ENCODE measurements at places on chromosomes 6 and 20.
A peak's percentile ranks its signal among the peaks of the same experiment; 100 is the strongest.

DNA sequence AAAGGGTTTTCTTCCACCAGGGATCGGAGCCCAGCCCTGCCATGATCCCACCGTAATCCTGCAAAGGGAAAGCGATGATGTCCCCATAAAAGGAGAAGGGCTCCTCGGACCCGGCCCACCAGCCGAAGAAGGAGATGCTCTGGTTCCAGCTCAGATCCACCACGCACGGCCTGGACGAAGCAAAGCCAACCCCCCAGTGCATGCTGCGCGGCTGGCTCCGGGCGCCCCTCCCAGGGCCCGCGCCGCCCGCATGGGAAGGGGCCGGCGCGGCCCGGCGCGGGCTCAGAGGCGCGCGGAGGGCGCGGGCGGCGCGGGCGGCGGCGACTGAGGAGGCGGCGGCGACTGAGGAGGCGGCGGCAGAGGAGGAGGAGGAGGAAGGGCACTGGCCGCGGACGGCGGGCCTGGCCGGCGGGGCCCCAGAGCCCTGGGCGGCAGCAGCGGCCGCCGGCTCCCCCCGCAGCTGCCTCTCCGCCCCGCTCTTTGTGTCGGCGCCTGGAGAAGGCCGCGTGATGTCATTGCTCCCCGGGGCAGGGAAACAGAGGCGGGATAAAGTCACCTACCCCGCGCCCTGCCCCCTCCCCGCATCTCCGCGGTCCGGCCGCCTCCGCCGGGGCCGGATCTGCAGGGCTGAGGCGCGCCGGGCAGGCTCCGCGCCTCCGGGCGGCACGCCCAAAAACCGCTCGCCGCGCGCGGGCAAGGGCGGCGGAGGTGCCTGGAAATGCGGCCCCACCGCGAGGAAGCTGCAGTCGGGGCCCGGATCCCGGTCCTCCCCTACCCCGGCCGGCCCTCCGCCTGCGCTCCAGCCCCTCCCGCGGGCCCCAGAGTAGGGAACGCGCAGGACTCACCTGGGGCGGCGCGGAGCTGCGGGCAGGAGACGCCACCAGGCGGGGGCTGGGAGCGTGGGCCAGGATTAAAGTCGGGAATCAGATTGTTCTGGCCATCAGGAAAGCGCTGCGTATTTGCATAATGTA, at the start of gene FAXC:
TSS of gene FAXC (minus strand) at position 504 of the 971 bp plus-strand sequence. CDS start at position 202, 302 bp downstream.
- no peak for DNase-seq

GRCh38 chr6:6724539-6725467, 136.3 kb downstream of the LY86 start:
- peak; percentile 30 for DNase-seq

DNA sequence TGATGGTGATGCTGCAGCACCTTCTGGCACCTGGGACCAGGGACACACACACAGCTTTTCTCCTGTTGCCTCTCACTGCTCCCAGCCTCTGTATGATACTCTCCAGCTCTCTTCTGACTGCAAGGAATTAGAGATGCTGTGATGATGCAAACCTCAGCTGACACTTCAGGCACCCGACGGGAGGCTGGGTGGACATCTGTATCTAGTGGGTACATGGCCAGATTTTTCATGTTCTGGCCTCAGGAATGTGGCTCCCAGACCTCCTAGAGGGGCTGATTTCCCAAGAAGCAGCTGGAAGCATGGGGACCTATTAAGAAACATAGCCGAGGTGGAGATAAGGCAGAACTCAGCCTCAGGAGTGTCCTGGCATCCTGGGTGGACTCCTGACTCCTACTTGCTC, 6.8 kb upstream of the EPB41L1 start:
- DNase-seq = no peak

DNA sequence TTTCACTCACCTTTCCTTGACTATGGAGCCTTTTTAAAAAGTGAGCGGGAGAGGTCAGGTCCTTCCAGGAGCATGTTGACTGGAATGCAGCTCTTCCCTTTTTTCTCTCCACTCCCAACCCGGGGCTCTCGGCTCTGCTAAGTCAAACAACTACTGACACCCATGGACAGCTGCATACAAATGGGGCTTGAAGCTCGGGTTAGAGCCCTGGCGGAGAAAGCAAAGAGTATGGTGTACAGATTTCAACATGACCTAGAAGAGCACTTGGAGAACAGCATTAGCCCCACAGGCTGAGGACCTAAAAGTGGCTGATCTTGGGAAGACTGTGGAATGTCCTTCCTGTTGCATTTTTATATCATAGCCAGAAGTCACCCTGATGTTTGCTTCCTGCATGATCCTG, 162.0 kb upstream of the STMND1 start:
- DNase-seq = no peak

- DNase-seq = no peak
Measured at GRCh38 chr6:159059141-159059540, 14.3 kb upstream of the TAGAP start.

GRCh38 chr6:152379423-152379822, 257.7 kb downstream of the SYNE1 start:
- DNase-seq = no peak

DNA sequence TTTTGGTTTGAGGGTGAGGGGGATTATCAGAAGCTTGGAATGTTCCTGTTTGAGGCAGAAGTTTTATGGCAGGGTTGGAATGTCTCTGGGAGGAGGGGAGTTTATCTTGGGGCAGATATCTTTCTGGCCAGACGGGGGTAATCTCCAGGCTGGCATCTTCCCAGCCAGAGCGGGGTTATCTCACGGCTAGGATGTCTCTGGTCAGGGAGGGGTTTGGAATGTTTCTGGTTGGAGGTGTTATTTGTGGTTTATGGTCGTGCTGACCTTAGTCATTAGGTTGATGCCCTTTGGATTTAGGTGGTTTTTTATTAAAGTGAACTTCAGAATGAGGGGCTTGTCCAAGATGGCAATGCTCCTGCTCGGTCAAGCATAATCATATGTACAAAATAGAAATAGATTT, 14.8 kb downstream of the PGK2 start:
- DNase-seq = no peak

DNA sequence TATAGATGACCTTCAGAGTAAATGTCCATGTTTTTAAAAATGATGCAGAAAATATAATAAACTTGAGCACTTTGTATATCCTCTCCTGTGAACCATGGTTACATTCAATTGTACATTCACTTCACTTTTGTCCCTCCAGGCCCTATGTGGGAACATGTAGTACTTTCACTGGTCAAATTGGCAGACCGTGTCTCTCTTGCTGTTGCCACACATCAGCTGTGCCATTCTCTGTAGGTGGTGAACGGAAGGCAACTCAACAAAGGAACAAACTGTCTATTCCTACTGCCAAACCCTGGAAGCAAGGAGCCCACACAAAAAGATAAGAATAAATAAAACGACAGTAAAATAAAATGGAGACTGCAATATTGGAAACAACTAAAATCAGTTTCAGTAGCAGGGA, 2.0 kb downstream of the ROS1 start:
- no peak for DNase-seq

DNA sequence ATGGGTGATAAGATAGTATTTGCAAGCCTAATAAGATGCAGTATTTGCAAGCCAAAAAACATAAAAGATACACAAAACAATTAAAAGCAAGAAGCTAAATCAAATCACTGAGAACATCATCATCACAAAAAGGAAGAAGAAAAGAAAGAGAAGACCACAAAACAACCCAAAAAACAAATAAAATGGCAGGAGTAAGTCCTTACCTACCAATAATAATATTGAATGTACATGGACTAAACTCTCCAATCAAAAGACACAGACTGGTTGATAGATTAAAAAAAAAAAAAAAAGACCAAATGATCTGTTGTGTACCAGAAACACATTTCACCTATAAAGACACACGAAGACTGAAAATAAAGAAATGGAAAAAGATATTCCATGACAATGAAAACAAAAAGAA, 37.7 kb downstream of the ECHDC1 start:
- no peak for DNase-seq

DNA sequence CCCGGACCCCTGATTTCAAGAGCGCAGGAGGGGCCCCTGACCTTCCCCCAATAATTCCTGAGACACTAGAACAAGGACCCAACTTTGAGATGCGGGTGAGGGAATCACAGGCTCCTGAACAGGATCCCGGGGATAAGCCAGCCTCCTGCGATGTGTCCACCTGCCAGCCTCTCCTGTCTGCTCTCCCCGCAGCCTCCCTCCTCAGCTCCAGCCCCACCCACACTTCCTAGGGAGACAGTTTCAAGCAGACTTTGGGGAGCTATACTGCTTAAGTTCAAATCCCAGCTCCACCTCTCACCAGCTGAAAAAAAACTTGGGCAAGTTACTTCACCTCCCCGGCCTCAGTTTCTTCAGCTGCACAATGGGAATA, 50.8 kb downstream of the GRM4 start:
- DNase-seq = no peak

- DNase-seq = no peak
Measured at GRCh38 chr20:6626805-6627204, 140.7 kb upstream of the BMP2 start.

- DNase-seq = no peak
Measured at GRCh38 chr6:124819346-124819745, 142.9 kb upstream of the RNF217 start.

DNA sequence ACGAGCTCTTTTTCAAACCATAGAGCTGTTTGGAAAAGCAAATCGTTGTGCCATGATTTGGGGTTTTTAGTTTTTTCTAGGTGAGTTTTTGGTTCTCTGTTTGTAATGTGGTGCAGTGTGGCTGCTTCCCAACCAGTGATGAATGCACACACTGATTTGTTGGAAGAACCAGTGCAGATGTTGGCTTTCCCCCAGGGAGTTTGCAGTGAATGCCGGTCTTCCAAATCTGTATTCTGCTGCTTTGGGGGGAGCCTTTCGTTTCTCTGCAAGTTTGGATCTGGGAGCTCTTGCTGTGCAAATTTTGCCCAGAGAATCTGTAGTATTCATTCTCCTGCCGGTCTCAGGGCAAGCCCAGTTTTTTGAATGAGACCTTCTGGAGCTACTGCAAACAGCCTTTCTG, 14.5 kb downstream of the HECA start:
- DNase-seq = no peak

DNA sequence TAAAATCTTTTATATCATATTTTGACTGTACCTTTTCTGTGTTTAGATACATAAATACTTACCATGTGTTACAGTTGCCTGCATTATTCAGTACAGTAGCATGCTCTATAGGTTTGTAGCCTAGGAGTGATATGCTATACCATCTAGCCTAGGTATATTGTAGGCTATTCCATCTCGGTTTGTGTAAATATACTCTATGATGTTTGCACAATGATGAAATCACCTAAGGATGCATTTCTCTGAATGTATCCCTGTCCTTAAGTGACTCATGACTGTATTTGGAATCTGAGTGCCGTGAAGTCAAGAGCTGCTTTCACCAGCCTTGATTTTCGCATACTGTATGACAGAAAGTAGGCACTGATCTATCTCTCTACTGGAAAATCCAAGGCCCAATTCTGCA, 129.9 kb downstream of the UTRN start:
- no peak for DNase-seq

- no peak for DNase-seq
Measured at GRCh38 chr6:91088515-91088914, 501.6 kb upstream of the MAP3K7 start.

DNA sequence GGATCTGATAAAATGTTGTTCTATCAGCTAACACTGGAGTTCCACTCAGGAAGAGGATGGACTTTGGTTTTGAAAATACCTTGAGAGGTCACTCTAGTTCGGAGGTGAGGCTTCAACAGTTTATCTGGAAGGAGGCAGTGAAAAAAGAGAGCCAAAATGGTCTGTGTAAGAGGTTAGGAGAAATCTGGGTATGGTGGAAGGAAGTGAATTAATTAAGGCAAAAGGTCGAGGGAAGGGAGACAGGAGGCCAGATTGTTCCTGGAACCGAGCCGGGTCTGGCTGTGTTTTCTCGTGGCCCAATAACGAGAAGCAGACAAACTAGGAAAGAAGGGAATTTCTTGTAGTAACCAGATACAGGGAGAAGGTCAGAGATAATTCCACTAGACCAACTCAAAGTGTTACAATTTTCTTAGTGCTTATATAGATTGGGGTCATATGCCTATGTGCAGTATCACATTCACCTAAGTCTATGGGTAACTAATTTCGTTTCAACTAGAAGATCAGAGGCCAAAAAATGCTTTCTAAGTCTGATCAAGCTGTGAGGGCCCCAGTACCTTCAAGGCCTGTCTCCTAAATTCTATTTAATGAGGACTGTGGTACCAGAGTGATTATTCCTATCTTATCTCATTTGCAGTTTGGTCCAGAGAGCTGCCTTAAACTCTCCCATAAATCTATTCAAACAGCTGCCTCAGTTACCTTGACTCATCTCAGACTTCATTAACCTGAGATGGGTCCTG, 96.0 kb upstream of the SNX9 start:
- no peak for DNase-seq

DNA sequence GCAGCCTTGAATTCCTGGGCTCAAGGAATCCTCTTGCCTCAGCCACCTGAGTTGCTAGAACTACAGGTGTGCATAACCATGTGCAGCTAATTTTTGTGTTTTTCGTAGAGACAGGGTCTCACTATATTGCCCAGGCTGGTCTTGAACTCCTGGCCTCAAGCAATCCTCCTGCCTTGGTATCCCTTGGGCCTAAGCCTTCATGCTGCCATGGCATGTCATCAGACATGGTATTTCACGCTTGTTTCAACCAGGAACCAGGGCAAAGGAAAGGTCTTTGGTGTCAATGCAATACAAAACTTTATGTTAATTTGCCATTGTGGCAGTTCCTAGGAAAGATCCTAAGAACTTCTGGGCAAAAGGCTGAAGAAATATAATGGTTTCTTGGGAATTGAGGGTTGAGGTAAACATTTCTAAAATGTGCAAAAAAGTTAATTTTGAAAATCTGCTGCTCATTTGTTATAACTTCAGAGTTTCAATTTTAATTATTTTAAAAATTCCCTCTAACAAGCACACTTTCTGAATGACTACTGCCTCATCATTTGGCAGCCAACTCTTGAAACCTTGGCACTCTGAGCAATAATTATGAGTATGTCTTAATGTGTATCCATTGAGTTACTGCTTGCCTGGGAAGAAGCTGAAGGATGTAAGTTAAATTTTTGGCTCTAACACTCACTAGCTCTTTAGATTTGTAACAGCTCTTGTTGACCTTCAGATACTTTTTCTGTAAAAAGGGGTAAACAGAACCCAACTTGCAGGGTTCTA, 154.1 kb downstream of the GJA10 start:
- no peak for DNase-seq

GRCh38 chr20:53774461-53775203, 181.0 kb upstream of the ZNF217 start:
- no peak for DNase-seq

DNA sequence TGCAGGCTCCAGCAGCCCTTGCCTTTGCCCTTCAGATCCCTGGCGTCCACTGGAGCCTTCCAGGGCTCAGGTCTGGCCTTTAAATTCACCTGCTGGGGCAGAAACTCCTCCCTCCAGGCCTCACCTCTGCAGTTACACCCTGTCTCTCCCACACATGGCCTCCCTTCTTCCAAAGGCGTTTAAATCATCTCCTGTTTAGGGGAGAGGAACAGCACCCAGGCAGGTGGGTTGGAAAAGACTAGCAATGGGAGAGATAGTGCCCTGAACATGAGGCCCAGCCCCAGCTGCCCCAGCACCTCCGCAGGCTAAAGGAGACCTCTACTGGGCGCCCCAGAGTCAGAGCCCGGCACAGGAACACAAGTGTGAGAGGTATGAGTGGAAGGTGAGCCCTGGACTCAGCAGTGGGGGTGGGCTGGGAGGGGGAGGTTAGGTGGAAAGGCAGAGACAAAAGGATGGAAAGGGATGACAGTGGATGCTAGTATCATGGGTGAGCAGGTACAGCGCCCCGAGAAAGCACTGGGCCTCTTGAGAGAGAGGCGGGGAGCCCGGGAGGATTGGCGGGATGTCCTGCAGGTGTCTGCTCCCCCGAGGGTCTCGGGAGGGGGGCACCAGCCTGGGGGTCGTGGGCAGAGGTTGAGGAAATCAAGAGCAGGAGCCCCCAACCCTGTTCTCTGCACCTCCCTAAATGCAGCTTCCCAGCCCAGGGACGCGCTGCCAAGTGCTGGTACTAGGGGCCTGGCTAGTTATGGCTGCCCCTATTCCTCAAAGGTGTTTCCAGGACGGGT, at the start of gene CST9:
TSS of gene CST9 (minus strand) at position 51 of the 785 bp plus-strand sequence. CDS start 53 bp downstream, outside the sequence.
- DNase-seq = no peak

Data from memory B cell (primary cell).